ENCODE measurements at places on chromosomes 5 and 9.

DNA sequence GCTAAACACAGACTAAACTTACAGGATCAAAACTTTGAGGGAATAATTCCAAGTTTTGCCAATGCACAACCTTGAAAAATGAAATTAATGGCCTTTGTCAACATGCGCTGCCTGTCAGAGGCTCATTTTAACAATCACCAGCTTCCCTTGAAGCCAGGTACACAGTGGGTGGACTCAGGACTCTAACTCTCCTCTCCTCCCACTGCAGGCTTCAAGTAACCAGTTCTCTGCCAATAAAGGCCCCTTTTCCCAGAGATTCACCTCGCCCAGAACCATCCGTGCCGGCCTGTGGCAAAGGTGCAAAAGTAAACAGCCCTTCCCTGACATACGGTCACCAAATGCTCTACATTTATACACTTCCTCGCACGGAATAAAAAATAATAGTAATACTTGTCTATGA lies 18.4 kb upstream of the FBP2 start:
- no peak for DNase-seq

- DNase-seq = no peak
Observed at GRCh38 chr5:110377361-110377760, 349.1 kb downstream of the TMEM232 start.

DNA sequence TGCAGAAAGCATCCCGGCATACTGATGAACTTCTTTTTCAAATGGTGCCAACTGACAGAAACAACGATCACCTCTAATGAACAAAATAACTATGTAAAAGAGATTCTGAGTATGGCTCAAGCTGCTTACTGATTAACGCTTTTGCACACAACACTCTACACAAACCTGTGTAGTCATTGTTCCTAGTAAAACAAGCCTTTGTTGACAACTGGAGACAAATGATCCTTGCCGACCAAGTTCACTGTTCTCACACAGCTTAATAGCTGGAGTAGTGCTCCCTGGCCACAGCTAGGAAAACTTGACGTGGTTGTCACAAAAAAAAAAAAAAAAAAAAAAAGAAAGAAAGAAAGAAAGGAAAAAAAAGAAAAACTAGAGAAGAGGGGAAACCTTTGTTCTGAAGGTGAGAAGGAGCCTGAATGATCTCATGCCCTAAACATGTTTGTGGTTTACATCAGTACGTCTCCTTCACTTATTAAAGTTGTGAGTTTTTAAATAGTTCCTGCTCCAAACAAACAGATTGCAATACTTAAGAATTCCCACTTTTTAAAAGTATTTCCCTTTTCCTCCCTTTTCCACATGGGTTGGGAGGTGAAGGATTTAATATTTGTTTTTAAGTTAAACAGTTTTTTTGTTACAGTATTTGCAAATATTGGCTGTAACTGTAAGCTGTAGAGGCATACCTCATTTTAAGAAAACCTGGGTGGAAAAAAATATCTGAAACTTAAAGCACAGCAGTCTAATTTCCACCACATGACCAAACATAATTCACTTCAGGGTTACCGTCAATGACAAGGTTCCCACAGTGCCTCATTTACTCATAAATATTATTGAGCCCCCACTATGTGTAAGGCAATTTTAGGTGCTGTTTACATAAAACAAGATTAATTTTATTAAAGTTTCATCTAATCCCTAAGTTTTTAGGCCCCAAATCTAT lies 63.7 kb downstream of the GLIS3 start:
- DNase-seq = peak; percentile 0

GRCh38 chr9:8857068-8857925 lies 1057.7 kb upstream of the DMAC1 start:
- no peak for DNase-seq

DNA sequence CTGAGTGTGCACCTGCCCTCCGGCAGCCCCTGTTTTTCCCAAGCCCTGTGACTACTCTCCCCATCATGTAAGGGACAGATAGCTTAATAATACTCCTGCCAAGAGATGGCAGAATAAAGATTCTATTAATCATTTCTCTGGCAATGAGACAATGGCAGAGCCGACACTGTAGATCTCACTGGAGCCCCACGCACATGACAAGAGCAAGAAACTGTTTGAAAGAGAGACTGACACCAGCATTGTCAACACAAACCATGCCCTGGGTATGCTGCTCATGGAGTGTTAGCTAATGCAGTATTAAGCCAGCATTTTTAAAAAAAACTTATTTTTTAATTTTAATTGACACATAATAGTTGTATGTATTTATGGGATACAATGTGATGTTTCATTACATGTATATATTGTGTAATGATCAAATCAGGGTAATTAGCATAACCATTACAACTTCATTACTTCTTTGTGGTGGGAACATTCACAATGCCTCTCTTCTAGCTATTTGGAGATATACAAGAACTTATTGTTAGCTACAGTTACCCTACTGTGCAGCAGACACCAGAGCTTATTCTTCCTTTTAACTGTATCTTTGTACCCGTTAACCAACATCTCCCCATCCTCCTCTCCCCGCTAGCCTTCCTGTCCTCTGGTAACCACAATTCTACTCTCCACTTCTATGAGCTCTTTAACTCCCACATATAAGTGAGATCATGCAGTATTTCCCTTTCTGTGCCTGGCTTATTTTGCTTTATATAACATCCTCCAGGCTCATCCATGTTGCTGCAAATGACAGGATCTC lies 31.5 kb upstream of the SEMA4D start:
- no peak for DNase-seq

GRCh38 chr5:72170101-72170500 lies 62.8 kb downstream of the MAP1B start:
- DNase-seq = no peak

DNA sequence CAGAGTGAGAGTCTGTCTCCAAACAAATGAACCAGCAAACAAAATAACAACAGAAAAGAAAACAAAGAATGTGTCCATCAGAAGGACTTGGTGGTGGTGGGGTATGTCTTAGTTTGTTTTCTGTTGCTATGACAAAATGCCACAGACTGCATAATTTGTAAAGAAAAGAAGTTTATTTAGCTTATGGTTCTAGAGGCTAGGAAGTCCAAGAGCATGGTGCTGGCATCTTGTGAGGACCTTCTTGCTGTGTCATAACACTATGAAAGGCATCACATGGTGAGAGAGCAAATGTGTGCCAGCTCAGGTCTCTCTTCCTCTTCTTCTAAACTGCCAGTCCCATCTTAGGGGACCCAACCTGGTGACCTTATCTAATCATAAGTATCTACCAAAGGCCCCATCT lies 10.5 kb downstream of the NPR3 start:
- DNase-seq = no peak

GRCh38 chr5:178389026-178389729 lies 156.6 kb upstream of the PHYKPL start:
- DNase-seq = no peak

- DNase-seq = no peak
Observed at GRCh38 chr5:56737002-56737621, 78.2 kb upstream of the MAP3K1 start.

DNA sequence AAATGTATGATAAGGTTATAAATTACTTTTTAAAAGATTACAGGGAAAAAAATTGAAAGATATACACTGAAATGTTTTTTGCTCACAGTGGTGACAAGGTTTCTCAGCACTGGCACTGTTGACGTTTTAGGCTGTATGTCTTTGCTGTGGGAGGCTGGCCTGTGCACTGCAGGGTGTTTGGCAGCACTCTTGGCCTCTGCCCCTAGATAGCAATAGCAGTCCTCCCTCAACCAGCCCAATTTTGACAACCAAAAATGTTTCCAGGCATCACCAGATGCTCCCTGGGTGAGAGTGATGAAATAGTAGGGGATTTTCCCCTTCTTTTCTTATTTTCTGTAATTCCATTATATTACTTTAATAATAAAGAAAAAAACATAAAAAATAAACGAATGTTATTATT lies 3.3 kb downstream of the CD274 start:
- DNase-seq = no peak

DNA sequence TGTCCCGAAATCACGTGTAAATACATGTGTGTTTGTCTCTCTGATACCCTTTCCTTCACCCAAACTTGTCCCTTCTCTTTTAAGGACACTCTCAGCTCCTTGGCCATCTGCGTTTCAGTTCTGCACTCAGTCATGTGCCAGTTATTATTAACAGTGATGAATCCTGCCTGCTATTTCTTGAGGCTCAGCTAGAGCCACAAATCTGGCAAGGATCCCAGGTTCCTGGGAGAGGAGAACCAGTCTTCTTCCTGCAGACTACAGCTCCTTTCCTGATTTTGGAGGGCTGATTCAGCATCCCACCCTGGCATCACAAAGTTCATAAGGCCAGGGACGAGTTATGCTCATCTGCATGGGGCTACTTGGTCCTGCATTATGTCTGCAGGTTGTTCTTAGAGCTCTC lies 5.6 kb downstream of the MAMDC2 start:
- no peak for DNase-seq

GRCh38 chr9:91833878-91834255 lies 116.2 kb downstream of the ROR2 start:
- no peak for DNase-seq

DNA sequence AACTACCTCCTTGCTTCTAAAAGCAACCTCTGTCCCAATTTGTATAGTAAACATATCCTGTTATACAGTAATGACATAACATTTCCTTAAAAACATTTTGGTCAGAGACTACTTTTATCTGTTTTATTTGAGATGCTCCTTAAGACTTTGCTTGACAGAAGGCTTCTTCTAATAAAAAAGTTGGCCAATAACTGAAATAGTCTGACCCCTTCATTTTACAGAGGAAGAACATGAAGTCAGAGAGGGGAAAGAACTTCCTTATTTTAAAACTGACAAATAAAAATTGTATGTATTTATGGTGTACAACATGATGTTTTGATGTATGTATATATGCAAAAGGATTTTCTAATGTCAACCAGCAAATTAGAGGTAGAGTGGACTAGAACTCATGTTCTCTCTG lies 35.8 kb upstream of the SPARC start:
- DNase-seq = no peak

GRCh38 chr9:86282979-86283535 lies 719 bp upstream of the ISCA1 start:
- DNase-seq = no peak

DNA sequence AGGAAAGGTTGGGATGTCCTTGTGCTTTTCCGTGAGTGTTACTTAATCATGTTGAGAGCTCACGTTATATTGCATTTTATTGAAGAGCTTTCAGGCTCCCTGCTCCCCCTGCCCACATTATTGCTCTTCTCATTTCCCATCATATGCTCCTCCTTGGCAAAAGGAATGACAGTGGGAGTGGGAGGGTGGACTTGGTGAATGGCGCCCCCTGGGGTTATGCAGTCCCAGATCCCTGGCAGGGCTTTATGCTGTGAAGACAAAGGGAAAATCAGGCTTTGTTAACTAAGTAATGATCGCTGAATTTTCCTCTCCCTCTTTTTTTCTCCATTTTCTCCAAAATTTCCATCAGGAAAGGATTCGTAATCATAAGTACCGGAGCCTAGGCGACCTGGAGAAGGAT lies 166.6 kb downstream of the SMARCA2 start:
- no peak for DNase-seq

DNA sequence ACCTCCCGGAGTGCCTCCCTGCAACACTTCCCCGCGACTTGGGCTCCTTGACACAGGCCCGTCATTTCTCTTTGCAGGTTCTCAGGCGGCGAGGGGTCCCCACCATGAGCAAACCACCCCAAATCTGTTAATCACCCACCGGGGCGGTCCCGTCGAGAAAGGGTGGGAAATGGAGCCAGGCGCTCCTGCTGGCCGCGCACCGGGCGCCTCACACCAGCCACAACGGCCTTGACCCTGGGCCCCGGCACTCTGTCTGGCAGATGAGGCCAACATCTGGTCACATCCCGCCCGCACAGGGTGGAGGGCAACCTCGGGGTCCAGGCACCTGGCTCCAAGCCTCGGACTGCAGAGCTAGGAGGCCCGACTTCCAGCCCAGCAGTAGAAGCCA lies 776 bp upstream of the TERT start:
- no peak for DNase-seq

GRCh38 chr5:5217371-5217770 lies 77.2 kb downstream of the ADAMTS16 start:
- no peak for DNase-seq

DNA sequence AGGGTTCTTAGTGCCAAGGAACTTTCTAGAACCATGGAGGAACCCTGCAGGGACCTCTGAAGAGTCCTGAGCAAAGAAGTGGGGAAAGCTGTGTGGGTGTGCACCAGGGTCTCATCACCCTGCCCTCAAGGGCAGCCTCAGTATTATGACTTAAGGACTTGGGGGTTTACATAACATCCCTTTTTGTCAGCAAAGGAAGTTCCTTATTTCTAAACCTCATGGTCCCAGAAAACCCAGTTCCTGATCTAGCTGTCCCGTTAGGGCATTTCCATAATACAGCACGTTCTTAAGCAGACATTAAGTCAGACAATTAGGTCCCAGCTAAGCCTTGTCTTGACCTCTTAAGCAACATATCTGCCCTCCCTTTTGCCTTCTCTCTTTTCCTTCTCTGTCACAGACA lies 57.3 kb downstream of the DAPK1 start:
- no peak for DNase-seq

DNA sequence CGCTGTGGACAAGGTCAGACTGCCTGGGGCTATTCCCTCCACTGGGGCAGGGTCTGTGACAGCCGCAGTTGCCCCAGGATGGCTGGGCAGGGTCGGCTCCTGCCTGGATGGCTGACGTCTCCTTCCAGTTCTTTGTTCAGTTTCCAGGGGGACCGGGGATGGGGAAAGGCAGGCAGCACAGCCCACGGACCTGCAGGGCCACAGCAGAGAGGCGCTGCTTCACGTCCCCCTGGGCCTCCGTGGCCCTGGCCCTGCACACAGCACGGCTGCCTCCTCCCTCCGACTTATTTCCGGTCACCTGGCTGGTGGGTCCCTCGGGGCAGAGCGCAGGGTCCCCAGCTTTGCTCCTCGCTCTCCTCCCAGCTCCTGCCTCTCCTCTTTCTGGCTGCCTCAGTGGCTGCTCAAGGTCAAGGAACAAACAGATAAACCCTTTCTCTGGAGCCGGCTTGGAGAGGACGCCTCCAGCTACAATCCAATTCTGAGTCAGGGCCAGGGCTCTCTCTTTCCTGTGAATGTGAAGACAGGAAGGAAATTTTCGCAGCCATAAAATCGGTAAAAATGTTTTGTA lies 169.7 kb downstream of the C9orf50 start:
- DNase-seq = no peak

DNA sequence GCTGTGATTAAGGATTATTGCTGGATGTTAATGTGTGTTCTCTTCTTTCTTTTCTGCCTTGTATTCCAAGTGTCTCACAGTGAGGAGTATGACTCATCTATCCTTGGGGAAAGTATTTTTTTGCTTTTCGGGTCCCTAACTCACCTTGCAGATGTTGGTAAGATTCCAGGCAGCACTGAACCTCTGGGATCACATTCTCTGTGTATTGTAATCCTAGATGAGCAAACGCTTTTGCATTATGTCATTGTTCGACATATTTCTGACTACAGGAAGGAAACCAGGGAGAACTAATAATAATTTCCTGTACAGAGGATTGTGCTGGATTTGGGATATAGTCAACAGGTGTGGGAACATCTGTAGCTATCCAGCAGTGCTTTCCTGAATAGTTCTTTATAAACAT lies 246.1 kb upstream of the TUT7 start:
- no peak for DNase-seq

GRCh38 chr5:148725675-148726074 lies 71.3 kb upstream of the HTR4 start:
- no peak for DNase-seq

GRCh38 chr9:134303601-134304000 lies 22.7 kb upstream of the RXRA start:
- no peak for DNase-seq

Data from SW 1271 (cell line).